Activated naive CD8-positive, alpha-beta T cell treated with anti-CD3 and anti-CD28 coated beads for 36 hours (primary cell): ENCODE measurements at places on chromosomes 7 and 10.

- no peak for DNase-seq
Observed at GRCh38 chr7:123836656-123837055, 8.3 kb upstream of the HYAL4 start.

DNA sequence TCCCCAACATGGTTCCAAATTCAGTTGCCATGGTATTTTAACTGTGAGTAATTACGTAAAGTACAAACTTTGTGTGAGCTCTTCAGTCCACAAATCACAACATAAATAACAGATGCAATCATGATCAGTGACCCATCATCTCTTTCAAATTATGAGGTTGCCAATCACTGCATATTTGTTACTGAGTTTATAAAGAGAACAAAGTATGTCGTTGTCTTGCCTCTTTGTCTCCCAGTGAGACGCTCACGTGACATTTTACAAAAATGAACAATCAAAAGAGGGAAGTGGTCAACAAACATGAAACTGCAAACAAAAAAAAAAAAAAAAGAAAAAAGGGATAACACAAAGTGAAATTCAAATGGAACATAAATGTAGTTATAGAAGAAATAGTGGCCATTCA is 122.7 kb upstream of the PDSS1 start:
- no peak for DNase-seq

GRCh38 chr7:108324053-108325038 is 131.9 kb downstream of the NRCAM start:
- no peak for DNase-seq

GRCh38 chr10:131571865-131572264 is 260.3 kb upstream of the TCERG1L start:
- DNase-seq: no peak

DNA sequence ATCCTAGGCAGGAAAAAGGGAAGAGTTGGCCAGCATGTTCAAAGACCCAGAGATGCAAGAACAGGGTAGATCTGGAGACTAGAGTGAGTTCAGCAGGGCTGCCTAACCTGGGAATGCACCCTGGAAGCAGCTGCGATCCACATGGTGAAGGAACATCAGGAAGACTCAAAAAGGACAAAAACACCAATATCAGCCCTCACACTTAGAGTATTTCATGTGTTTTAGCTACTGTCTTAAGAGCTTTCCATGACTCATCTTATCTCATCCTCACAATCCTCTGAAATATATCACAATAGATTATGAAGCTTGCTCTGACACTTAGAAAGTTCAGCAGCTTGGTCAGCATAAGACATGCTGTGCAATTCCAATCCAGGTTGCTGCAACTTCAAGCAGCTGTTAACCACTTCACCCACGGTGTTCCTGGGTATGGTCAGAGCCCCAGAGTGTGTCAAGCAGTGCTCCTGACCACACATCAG is 380.9 kb downstream of the PARD3 start:
- no peak for DNase-seq

GRCh38 chr10:30495687-30496086 is 61.7 kb downstream of the MAP3K8 start:
- no peak for DNase-seq

DNA sequence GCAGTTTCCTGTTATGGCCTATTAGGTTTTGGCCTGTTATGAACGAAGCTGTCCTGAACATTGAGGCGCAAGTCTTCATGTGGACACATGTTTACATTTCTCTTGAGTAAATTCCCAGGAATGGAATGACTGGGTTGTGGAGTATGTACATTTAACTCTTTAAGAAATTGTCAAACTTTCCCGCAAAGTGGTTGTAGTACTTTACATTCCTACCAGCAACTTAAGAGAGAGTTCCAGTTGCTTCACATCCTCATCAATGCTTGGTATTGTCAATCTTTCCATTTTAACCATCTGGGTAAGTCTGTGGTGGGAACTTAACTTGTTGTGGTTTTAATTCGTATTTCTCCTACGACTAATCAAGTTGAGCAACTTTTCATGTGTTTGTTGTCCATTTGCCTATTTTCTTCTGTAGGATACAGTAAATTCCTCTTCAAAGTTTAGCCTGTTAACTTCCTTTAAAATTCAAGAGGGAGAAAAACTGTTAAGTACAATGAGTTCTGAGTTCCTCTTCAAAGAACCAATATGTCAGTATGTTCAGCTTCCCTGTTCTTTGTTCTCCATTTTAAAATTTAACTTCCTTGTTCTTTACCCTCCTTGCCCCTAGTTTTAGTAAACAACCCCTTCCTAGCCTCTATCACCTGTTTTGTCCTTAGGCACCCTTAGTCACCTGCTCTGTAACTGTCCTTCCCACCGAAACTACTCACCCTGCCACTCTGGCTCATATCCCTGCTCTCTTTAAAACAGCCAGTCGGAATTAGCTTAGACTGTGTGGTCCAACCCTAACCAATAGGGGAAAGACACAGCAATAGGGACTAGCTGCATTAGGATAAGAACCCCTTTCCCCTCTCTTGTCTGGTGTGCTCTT is 74.0 kb downstream of the FAM241B start:
- DNase-seq: no peak

GRCh38 chr10:112143420-112143819 is 40.1 kb downstream of the GPAM start:
- DNase-seq: no peak

GRCh38 chr7:95916573-95917297 is 144.4 kb downstream of the DYNC1I1 start:
- peak; percentile 52 for DNase-seq

GRCh38 chr10:73379064-73379748 is 20.5 kb upstream of the CFAP70 start:
- no peak for DNase-seq

GRCh38 chr10:113129117-113129516 is 179.1 kb downstream of the TCF7L2 start:
- DNase-seq: no peak
